ENCODE measurements at places on chromosomes 12 and 14.
A peak's percentile ranks its signal among the peaks of the same experiment; 100 is the strongest.

GRCh38 chr14:35858521-35859209 is 32.5 kb downstream of the BRMS1L start:
- no peak for DNase-seq

DNA sequence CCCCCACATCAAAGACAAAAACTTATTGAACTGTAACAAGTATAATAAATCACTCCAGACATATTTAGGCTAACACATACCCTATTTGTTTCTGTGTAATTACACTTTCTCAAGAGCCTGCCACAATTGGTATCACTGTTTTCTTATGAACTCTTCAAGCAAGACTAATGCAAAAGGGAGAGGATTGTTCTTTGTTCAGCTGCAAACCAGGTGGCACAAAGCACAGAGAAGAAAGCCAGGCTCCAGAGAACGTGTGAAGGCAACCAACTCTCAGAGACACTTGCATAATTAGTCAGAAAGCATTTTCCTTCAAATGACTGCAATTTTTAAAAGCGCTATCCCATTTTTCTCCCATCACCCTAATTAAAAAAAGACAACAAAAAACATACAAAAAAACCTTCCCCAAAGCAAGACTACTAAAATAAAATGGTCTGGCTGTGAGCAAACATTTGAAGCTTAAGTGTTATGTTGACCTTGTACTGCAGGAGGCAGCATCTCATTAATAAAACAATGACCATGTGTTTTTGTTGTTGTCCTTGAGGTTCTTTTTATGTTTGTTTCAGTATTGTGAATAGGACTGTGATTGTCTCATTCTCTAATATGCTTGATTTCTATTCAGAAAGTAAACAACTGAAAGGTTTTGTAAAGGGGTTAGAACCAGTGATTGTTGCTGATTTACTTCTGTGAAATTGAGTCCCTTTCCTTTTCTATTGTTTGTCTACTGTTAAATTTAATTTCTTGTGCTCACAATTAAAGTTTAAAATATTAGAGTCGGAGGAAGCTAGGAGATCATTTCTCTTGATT is 452.7 kb upstream of the PDE3A start:
- no peak for DNase-seq

GRCh38 chr14:104443391-104444158 is 136.0 kb upstream of the C14orf180 start:
- no peak for DNase-seq

GRCh38 chr12:21118760-21119159 is 12.2 kb upstream of the SLCO1B1 start:
- DNase-seq = no peak

DNA sequence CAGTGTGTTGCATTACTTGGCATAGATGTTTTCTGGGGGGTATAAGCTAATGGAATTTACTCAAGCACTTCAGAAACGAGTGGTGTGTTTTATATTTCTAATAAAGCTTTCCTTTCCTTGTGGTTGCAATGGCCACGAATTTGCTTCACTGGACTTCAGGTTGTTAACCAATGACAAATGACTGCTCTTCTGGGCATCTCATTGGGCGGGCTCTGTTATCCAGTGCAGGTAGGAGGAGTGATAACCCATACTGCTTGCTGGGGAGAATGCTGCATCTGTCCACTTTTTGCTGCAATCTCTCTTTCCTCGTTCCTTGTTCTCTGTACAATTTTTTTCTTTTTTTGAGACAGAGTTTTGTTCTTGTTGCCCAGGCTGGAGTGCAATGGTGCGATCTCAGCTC is 80.0 kb upstream of the RPH3A start:
- no peak for DNase-seq

DNA sequence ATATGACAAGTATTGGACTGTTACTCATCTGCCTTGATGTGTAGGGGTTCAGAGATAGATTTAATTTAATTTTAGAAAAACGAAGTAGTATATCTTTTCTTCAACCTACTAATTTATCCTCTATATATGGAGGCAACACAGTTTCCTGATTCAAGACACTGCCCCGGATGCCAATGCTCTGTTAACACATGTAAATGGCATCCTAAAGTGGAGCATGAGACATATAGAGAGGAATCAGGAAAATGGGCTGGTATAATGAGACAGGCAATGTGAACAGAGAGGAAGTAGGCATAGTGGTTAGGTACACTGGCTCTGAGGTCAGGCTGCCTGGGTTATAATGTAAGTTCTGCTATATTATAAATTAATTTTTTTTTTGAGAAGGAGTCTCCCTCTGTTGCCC is 85.6 kb downstream of the OTOGL start:
- no peak for DNase-seq

DNA sequence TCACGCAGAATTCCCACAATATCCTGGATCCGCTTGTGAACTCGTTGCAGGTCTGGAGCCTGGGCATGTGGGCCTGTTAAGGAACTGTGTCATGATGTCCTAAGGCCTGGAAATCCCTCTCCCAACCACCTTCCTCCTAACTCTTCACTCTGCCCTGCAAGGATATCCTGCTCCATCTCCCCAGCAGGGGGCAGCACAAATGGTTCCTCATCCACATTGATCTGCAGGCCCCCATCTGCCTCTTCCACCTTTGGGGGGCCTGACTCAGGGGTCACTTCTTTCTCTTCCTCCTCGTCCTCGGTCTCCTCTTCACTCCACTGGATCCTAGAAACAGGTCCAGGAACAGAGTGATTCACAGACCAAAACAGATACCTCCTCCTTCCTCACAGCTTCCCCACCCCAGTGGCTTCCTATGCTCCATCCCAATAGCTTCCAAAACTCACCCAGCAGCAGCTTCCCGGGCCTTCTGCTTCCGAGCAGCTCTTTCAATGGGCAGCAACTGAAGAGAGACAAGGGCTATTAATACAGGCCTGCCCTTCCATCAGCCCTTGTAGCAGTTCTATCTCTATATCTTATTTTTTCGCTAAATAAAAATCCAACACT is 4.5 kb downstream of the NOP2 start:
- peak; percentile 41 for DNase-seq

GRCh38 chr12:14048941-14049545 is 67.6 kb upstream of the GRIN2B start:
- no peak for DNase-seq

DNA sequence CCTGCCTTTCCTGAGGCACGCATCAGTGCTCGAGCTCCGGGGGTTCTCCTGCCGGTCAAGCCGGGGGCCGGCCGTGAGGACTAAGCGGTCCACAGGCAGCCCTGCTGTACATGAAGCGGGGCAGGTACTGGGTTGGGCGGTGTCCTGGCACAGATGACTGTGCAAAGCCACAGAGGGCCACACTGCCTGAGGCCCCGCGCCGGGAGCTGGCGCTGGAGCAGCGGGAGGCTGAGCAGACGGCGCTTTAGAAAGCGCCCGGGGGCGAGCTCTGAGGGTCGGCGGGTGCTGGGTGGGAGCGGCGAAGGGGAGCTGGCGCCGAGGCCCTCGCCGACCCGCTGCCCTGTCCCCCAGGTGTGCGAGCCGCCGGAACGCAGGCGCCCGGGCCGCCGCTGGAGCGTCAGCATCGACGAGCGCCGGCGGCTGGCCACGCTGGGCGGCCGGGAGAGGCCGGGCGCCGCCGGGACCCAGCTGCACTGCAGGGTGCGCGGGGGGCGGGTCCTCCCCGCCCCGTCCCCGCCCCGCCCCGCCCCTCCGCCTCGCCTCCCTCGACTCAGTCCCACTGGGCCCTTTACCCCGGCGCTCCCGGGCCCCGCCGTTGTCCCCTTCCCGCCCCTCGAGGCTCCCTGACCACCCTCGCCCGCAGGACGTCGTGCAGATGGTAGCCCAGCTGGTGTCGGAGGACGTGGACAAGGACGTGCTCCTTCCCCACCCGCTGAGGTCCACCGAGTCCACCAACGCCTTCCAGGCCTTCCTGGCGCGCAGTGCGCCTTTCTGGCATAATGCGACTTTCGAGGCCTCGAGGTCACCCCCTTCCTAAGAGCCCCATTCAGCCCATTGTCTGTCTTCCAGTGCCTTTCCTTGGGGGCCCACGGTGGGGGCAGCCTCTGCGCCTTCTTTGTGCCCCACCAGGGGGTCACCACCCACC is 8.3 kb upstream of the MTA1 start:
- DNase-seq = no peak

GRCh38 chr14:104680806-104681688 is 8.4 kb upstream of the INF2 start:
- DNase-seq = no peak

GRCh38 chr12:98437166-98437565 is 78.2 kb upstream of the TMPO start:
- no peak for DNase-seq

- DNase-seq = no peak
Observed at GRCh38 chr14:33433396-33433795, 494.7 kb downstream of the NPAS3 start.

- no peak for DNase-seq
Observed at GRCh38 chr12:51421266-51421884, 3.3 kb upstream of the SLC4A8 start.

- no peak for DNase-seq
Observed at GRCh38 chr12:2332947-2333346, 280.2 kb downstream of the CACNA1C start.

GRCh38 chr12:116760622-116761020 is 22.5 kb downstream of the RNFT2 start:
- no peak for DNase-seq

DNA sequence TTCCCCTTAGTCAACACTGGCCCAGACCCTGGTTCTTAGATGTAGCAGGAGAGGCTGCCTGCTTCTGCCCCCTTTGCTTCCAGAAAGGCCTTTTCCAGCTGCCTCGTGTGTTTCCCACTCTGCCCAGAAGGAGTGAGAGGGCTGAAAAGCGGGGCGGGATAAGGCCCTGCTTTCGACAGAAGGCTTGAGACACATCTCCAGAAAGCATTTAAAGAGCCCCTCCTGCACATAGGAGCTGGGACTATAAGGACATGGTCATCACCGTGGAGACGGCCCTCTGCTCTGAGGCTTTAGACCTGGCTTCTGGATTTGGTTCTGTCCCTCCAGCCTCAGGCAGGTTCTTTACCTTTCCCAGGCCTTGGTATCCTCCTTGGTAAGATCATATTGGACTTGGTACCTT is 11.9 kb downstream of the CALM1 start:
- no peak for DNase-seq

GRCh38 chr14:99760817-99761216 is 32.4 kb upstream of the EML1 start:
- DNase-seq = no peak

DNA sequence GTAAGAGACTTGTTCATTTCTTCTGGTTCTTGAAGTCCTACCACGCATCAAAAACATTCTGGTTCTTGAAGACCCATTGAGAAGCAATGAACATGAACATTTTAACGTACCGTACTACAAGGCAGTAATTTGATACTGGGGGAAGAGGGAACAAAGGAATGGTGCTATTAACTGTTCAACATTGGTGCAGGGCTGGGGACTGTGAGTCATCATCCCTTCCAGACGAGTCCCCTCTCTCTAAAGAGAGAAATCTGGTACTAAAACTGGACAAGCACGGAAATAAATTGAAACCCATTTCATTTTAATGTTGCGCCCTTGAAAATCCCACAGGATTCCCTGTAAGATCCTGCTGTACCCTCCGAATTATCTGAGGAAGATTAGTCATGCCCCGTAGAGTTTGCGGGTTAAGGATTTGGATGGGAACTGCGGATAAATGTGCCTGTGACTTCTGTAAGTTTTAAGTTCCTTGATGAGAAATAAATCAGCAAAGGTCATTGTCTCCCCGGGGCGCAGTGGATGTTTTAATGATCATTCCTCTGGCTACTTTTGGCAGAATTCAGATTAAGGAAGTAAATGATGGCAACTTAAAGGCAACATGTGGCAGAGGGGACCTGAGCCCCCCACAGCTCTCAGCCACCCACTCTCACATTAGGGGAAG is 78.6 kb downstream of the KCNK13 start:
- DNase-seq = no peak

DNA sequence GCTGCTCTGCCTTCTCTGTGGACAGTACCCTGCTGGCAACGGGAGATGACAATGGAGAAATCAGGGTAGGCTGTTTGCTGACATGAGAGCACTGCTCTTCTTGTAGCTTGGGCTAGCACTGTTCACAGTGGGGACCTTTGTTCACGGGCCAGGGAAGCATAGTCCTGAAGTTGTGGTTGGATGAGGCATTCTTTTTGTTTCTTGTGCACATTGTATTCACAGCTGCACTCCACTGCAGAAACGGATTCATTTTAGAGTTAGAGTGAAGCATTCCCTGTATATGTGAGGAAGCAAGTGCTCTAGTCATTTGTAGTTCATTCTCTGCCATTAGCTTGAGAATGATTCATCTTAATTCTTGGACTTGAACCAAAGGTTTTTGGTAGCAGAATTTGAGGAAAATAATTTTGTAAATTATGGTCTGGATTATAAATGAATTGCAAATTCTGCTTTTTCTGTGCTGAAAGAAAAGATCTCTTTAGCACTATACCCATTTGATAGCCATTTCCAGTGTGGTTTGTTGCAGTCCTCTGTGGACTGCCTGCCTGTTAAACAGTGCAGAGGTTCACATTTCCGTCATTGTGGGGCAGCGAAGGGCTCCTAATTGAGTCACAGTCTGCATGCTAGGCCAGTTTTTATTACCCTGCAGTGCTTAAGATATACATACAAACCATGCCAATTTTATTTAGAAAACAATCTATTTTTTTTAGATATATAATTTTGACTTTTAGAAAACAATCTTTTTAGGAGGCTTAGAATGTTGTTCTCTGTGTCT is 80.6 kb downstream of the APAF1 start:
- no peak for DNase-seq

- DNase-seq = no peak
Observed at GRCh38 chr14:31164115-31164514, 43.5 kb downstream of the HECTD1 start.

DNA sequence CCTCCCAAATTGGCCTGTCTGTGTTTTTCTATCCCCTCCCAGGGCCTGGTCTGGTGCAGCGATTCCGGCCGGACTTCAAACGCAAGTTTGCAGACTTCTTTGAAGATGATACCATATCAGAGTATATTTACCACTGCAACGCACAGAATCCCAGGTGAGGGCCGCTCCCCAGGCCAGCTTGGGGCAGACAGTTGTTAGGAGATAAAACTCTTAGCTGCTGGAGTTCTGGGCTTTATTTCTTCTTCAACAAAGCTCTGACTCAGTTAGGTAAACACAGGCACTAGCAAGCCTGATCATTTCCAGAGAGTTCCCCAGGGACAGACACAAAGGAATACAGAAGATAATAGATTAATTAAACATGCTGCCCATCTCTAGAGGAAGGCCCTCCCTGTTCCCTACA is 8.3 kb downstream of the ABHD4 start:
- DNase-seq = no peak

GRCh38 chr12:57033431-57033830 is 16.5 kb downstream of the MYO1A start:
- DNase-seq = no peak

GRCh38 chr12:75660805-75661404 is 149.5 kb upstream of the KRR1 start:
- no peak for DNase-seq
